H7 (cell line): ENCODE measurements at places on chromosomes 7 and 10.
A peak's percentile ranks its signal among the peaks of the same experiment; 100 is the strongest.

GRCh38 chr10:50566150-50566549, 57.6 kb downstream of the SGMS1 start:
- DNase-seq: no peak

- DNase-seq: no peak
Measured at GRCh38 chr7:120931243-120931642, 19.3 kb upstream of the ING3 start.

- no peak for DNase-seq
Measured at GRCh38 chr7:98387131-98387530, 13.8 kb downstream of the BAIAP2L1 start.

DNA sequence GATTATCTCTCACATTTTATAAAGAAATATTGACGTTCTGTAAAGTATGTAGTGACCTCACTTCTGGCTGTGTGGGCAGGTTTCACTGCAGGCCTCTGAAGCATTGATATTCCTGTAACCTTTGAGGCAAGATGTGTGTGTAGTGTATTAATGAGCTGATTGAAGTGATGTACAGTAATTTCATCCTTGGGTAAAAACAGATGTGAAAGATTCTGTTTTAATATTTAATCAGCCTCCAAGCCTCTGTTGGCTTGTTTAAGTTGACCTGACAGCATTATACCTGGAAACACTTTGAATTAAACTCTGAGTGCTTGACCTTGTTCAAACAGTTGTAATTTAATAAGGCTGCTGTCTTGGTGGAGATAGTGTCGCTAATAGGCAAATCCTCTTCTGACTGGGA, 74.9 kb downstream of the KAT6B start:
- no peak for DNase-seq

DNA sequence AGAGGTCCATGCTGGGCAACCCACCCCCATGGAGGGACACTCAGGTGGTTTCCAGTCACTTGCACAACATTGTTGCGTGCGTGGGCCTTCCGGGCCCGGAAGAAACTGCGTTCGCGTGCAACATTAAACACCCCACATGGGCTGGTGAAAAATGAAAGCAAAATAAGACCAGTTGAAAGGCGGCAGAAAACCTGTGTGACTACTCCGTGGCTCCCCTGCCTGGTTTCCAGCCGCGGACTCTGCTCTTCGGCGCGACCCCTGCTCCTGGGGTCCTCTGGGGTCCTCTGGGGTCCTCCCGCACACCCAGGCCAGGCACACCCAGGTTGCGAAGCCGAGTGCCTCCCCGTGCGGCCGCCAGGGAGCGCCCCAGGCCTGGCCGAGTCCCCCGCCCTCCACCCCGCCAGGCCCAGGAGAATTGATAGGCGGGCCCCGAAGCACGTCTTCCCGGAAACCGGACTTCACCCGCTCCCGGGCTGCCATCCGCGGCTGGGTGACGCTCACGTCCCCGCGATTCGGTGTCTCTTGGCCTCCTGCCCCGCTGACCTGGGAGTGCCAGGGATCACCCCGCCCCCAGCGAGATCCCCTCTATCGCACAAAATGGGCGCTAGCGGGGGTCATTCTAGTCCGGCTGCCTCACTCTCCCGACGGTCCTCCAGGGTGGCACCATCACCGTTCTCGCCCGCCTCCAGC, 1.9 kb upstream of the SH2D4B start:
- peak; percentile 96 for DNase-seq

GRCh38 chr7:55537458-55537990, 34.8 kb downstream of the VOPP1 start:
- no peak for DNase-seq

DNA sequence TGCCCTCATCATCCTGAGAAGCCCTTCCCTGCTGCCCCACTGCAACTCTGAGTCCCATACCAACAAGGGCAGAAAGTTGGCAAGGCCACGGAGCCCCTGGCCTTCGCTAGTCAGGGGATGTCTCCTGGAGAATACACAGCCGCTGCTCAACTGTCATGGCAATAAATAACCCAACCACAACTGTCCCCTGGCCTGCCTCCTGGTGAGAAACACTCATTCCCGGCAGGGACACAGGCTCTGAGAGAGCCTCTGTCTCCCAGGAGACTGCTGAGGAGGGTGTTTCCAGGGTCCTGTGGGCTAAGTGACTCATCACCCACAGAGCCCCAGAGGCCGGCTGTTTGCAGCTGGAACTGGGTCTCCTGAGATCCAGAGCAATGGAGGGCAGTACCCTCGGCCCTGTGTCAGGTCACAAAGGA, 354.1 kb downstream of the TNS3 start:
- no peak for DNase-seq

DNA sequence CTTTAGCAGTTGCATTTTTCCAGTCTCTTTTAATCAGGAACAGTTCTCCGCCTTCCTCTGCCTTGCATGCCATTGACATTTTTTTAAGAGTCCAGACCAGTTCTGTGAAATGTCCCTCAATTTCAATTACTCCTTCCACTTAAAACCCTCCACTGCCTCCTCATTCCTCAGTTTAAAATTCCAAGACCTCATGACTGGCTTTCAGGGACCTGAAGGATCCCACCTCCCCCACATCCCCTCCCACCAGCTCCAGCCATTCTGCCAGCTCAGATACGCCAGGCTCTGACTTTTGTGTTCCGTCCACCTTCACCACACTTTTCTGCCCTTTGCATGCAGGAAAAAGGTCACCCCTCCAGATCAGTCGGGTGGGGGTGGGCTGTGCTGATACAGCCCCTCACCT, 8.7 kb downstream of the TNRC18 start:
- DNase-seq: peak; percentile 43

GRCh38 chr7:131352032-131352431, 24.4 kb downstream of the MKLN1 start:
- DNase-seq: no peak

- no peak for DNase-seq
Measured at GRCh38 chr10:75612904-75613684, 181.7 kb downstream of the LRMDA start.

- DNase-seq: peak; percentile 4
Measured at GRCh38 chr7:121796936-121797656, 75.9 kb upstream of the PTPRZ1 start.

DNA sequence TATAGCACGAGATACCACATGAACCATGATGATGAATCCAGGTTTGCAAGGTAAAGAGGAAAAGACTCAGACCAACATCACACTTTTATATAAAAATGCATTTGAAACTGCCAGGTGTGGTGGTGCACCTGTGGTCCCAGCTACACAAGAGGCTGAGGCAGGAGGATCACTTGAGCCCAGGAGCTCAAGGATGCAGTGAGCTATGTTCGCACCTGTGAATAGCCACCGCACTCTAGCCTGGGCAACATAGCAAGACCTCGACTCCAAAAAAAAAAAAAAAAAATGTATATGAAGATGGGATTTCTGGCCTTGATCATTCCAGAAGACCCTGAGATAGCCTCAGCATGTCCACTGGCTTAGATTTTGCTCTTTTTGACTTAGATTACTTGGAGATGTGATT, 161.6 kb downstream of the PARD3 start:
- DNase-seq: no peak

DNA sequence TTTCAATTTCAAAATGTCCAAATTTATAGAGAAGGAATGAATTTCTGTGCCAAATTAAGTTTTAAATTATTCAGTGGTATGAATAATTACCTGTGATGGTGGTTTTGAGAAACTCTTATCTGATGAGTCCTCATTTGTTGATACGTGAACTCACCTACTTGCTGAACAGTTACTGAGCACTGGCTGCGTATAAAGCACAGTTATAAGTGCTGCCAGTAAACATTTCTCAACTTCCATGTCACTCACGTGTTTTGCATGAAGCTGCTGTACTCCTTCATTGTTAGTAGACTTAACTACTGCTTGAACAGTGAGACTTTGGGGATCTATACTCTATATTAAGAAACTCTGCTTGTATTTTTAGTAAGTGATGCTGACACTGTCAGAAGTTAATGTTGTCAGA, 269.1 kb upstream of the FZD8 start:
- DNase-seq: no peak

DNA sequence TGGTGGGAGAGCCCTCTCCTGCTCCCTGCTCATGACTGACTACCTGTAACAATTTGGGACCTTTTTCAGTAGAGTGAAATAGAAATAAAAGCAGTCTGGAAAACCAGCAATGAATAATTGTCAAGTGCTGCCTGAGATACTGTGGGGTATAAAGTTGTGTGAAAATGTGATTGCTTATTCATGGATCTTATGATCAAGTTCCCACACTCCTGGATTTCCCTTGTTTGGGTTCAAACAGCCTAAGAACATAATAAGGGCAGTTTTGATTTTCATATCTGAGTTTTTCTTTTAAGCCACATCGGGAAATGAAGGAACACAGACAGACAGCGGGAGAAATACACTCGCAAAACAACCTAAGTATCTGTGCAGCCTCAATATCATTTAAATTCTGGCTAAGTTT, 52.9 kb downstream of the CALD1 start:
- no peak for DNase-seq

- no peak for DNase-seq
Measured at GRCh38 chr7:152115021-152115718, 89.7 kb downstream of the GALNT11 start.

DNA sequence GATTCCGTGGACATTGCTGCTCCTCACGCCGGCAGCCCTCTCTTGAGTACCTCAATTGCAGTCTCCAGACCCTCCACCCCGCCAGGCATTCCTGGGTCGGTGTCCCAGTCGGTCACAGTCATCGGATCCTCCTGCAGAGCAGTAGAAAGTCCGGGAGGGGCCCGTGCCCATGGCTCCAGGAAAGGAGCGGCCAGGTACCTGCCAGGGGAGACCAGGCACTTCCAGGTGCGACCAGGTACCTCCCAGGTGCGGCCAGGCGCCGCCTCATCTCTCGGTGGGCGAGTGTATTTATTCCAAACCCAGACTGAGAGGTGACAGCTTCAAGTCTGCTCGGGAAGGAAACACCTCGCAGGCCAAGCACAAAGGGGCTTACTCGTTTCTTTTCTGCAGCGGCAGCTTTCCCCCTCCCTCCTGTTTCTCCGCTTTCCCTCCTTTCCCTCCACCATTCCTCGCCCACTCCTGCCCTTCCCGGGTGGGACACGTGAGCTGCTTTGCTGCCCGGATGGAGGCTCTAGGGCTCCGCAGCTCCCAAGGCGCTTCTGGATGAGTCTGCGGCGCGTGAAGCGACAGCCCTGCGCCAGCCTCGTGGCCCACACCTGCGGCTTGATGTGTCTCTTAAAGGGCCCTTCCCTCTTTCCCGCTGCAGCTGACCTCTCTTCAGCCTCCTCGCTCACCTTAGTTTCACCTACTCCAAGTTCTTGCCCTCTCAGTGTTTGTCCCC, 39.4 kb upstream of the AGK start:
- DNase-seq: peak; percentile 65

DNA sequence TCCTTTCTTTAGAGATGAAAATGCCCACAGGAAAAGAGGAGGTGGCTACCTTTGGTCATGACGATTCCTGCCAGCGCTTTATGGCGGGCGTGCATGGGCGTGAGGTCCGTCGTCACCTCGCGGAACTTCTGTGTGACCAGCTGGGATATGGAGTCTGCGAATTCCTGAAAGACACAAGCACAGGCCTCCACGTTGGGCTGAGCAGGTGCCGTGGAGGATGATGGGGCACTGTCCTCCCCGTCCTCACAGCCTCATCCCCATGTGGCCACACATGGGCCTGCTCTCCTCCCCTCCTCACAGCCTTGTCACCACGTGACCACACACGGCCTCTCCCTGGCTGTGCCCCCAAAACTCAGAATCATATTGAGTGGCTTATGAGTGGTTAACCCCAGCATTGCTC, 214.7 kb downstream of the WDR37 start:
- DNase-seq: no peak

DNA sequence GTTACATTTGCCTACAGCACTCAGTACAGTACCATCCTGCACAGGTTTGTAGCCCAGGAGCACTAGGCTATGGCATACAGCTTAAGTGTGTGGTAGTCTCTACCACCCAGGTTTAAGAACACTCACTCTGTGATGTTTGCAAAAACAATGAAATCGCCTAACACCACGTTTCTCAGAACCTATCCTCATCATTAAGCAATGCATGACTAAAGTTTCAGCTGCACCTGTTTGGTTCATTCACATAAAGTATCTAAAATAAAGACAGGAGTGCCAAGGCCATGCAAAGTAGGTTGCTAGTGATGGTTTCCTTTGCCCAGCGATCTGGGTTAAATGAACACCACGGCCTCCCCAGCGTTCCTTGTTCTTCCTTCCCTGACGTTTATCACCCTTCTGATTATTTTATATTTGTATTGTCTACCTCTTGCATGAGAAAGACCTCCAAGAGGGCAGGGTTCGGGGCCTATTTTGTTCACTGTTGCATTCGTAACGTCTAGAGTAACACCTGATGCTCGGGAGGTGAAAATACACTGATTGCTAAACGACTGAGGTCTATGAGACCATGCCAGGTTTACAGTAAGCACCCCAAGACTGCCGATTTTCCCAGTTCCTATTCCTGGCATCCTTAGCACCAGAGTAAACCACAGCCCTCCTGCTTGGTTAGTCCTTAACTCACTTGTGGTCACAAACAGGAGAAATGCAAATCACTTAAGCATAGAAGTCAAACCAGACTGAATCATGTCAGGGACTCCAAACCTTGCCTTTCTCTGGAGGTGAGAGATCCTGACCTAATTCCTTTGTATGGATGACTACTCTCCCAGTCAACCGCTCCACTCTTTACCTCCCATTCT, 204.1 kb upstream of the NFE2L3 start:
- no peak for DNase-seq

DNA sequence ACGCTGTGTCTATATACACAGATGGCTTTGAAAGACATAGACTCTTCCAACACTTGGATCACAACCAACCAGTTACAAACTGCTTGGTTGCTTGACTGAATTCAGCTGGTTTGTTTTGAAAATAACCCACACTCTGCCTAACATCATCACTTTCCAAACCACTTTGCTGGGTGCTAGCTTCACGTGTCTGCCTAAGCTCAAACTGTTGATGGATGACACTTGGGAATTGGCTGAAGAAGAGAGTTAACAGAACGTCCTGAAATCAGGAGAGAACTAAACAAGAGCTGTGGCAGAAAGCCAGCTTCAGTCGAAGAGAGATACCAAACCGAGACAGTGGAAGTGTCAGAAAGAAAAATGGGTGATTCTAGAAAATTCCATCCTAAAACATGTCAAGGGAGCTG, 420.8 kb upstream of the AUTS2 start:
- DNase-seq: no peak

DNA sequence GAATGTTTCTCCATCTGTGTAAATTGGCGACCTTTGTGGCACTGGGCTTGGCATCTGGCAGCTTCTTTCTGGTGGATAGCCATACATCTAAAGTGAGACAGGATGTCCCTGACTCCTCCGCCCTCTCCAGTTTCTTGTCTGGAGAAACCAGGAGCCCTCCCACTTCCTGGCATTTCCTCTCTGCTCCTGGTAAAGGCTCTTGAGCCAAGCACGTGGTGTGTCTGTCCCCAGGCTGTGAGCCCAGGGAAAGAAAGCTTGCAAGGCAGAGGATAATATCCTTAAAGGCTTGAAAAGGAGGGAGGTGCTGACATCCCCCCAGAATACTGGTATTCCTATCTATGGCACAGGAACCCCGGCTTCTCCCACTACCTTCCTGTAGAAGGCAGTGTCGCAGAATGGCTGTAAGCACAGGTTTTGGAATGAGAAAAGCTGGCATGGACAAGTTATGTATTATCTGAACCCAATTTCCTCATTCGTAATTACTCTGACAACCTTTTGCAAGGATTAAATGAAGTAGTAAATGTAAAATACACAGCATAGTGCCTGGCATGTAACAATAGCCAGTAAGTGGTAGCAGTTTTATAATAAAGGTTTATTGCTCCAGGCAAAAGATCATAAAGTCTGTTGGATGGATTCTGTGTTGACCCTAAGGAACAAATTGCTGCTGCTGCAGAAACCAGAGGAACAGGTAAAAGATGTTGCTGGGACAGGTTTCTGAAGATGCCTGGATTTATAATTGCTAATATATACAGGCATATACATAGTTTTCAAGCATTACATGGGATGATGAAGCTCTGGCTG, 11.8 kb upstream of the ACSL5 start:
- DNase-seq: peak; percentile 23
